Iris pigment epithelial cell (primary cell): ENCODE measurements at places on chromosomes 6 and 20.
A peak's percentile ranks its signal among the peaks of the same experiment; 100 is the strongest.

- peak; percentile 34 for DNase-seq
Observed at GRCh38 chr20:10579942-10580341, 93.9 kb downstream of the JAG1 start.

- peak; percentile 50 for DNase-seq
Observed at GRCh38 chr6:142845143-142845571, 99.8 kb downstream of the HIVEP2 start.

DNA sequence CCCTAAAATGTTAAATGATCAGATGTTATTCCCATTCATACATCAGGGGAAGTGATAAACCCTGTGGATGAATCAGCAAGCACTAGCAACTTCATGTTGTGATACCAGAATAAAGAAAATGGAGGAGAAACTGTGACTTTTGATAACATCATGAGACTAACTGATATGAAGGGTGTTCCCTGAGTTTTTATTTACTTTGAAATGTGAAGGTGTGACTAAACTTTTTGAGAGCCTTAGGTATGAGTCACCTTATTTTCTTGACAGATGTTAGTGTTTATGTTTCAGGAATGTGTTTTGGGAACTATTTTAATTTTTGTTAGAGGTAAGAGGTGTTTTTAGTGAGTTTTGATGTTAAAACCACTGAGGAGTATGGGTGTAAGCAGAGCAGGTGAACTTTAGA lies 4.4 kb downstream of the PARD6B start:
- DNase-seq = no peak

GRCh38 chr6:14381829-14382677 lies 264.5 kb downstream of the CD83 start:
- no peak for DNase-seq

DNA sequence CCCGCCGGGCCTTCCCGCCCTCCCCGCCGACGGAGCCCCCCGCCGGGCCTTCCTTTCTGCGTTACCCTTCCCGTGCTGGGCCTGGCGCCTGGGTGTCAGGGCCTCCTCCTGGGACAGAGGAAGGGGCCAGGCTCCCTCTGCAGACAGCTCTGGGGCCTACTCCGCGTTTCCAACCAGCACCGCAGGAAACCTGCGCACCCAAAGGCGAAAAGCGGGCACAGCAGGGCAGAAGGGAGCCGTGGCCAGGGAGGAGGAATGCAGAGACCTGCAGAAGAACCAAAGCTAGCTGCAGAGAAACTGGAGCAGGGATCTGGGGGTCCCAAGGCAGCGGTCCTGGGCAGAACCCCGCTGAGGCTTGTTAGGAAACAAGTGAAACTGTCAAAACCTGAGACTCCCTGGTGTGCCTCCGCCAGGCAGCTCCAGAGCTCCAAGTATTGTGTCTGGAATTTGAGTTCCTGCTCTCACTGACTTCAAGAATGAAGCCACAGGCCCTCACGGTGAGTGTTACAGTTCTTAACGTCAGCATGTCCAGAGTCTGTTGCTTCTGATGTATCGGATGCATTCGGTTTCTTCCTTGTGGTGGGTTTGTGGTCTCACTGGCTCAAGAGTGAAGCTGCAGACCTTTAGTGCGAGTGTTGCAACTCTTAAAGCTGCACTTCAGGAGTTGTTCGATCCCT lies 33.3 kb downstream of the IRF4 start:
- peak; percentile 14 for DNase-seq

DNA sequence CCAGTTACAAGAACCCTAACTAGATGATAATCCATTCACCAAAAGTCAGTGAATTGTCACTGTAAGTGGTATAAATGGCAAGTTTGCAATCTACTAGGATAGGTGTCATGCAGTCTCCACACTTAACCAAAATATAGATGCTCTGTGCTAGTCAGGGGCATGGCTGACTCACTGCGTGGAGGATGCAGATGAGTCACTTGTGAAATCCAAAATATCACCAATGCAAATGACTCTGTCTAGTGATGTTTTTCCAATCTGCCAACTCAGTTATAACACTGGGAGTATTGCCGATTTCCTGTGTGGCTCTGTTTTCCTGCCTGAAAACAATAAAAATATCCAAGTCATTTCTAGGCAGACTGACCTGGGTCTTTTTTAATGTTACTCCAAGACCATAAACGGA lies 47.8 kb upstream of the NRSN1 start:
- DNase-seq = peak; percentile 1
